Large intestine (tissue), 12 donors: ENCODE measurements at places on chromosomes 3 and 15.

DNA sequence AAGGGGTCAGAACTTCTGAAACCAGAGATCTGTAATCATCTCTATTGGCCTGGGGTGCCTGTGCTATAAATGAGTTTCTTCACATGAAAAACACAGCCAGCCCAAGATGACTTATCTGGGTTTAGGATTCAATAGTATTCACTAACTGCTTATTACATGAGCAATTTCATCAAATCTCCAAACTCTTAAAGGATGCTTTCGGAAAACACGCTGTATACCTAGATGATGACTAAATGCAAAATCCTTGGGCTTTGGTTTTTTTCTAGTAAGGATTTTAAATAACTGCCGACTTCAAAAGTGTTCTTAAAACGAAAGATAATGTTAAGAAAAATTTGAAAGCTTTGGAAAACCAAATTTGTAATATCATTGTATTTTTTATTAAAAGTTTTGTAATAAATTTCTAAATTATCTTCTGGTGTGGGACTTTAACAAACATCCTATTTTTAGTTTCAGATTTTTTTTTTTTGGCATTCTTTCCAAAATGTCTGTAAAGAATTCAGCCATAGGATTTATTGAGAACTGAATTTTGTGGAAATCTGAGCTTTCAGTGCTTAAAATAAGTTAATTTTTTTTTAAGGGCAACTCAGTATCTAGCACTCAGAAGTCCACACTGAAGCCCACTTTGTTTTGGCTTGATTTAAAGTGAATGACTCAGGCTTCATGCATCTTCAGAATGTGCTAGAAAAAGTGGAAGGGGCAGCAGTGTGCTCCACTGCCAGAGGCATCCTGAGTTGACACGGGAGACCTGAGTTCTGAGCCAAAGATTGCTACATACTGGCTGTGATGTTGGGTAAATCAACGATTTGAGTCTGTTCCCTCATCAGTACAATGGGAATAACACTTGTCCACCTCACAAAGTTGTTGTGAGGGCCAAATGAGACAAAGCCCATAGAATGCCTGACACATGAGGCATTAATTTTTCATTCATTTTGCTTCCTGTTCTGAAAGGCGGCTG lies 18.7 kb downstream of the TMEM43 start:
- DNase-seq = no peak

DNA sequence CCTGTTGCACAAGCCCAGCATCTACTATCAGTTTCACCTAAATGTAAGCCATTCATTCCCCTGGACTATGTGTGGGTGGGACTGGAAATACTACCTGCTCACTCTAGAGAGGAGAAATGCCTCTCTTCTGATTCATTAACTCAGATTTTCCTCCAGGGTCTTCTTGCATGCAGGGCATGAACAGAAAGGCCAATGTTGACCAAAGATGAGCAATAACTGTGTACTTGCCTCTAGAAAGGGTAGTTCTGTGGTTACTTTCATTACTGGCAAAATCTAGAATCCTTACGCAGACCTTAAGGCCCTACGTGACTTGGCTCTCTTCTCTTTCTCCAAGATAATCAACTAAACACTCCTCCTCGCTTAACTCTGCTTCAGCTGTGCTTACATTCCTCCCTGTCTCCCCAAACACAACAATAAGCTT lies 81.4 kb upstream of the PSMD6 start:
- peak; percentile 35 for DNase-seq

- DNase-seq = no peak
Measured at GRCh38 chr3:135581806-135582205, 383.7 kb upstream of the PPP2R3A start.

DNA sequence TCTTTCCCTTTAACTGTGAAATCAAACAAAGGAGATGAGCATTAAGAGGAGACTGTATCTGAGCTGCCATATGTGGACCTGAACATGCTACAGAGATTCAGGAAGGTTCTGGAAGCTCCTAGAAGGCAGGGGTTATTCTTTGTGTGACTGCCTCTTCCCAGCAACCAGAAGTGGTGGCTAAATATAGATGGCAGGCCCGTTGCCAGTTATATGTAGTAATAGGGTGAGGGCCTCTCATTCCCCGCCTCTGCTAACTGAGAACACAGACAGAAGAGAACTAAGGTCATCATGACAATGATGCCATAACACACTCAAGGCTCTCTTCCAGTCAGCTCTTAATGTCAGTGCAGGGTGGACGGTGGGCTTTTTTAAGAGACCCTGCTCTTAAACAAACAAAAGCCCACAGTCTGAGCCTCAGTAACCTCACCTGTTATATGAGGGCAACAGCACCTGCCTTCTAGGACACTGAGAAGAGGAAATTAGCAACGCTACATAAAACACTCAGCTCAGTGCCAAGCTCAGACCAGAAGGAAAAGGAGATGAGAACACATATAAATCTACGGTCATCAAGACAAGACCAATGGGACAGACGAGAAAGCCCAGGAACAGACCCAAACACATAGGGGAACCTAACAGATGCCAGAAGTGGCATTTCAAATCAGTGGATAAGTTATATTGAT lies 22.3 kb downstream of the CFAP92 start:
- no peak for DNase-seq

DNA sequence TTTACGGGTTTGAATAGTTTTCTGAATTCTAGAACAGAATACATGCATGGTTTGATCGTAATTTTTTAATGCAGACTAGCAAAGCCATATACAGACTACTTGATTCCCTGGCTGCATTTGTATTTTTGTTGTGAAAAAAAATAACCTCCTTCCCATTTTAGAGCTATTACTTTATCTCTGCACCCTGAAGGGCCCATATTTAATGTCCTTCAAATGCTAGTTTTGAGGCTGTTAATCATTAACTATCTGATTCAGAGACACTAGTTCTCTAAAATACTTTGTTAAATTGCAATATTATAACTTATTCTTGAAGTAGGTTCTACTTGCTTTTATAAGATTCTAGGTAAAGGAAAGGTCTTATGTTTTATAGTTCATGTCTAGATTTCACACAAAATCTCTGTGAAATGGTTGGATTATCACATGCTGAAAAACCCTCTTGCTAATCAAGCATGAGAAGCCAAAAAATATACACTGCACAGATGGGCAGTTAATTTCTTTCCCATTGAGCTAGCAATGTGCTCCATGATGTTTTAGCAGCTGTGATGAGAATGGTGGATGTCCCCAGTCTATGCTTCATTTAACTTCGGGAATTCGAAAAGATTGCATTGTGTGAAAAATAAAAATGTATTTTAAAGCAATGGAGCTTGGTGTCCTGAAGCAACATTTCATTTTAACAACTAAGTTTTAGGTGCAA lies 634.0 kb upstream of the BCHE start:
- DNase-seq = no peak

DNA sequence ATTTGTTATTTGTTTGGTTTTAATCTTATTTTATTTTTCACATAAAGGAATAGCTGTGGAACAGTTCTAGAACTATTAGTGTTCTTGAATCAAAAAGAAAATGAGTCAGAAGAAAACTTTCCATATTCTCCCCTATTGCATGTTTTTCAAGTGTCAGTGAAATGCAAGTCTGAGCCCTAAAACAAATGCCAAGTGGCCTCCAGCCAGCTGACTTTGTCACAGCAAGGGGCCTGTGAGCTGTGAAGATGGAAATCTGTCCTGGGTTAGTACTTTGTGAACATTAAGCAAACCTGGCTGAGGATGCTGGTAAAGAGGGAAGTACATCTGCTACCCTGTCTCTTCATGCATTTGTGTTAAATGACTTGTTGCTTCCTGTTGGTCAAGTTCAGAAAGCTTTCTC lies 14.2 kb downstream of the LRRC49 start:
- no peak for DNase-seq

- DNase-seq = no peak
Measured at GRCh38 chr15:74616996-74617395, 1.4 kb downstream of the CLK3 start.

- DNase-seq = no peak
Measured at GRCh38 chr15:92014281-92015030, 160.9 kb downstream of the SLCO3A1 start.

DNA sequence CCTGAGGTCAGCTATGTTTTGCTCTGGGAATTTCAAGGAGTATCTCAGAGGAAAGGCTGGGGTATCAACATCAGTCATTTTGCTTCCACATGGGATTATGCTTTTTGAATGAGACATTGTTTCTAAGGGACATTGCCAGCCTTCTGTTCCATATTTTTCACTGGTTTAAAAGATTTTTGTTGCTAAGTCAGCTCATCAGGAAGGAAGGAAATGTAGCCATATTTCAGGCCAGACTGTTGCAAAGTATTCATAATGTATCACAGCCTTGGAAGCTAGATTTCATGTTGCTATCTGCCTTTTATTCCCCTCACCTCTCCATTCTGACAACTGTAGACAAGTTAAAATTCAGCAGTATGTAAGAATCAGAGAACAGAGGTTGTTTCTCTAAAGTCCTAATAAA lies 61.0 kb upstream of the CHRM5 start:
- no peak for DNase-seq

DNA sequence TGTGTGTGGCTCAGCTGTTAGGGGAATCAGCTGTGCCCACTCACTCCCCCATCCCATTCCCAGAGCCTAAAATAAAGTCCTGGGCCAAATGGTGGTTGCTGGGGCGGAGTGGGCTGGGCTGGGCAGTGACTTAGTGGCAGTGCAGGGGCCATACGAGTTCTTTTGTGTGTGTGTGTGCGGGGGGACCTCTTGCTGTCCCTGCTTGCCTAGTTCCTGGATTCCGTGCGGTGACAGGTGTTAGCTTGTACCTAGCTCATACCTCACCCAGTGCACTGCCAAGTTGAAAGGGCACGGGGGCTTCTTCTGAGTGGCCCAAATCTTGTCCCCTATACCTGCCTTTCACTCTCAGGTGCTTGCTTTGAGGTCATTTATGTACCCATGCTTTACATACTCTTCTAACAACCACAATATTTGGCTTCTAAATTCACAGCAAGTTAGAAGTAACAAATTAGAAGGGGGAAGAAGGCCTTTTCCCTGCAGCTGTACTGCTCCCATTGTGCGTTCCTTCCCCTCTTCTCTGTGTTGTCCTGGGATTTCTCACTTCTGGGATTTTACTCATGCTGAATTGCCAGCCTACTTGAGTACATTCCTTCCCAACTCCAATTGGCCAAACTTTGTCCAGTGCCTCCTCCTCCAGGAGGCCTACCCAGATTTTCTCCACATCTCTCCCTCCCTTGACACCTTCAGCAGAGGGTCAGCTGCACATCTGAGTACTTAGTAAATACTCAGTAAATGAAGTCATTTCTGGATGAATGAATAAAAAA lies 66.3 kb upstream of the POLG start:
- no peak for DNase-seq

DNA sequence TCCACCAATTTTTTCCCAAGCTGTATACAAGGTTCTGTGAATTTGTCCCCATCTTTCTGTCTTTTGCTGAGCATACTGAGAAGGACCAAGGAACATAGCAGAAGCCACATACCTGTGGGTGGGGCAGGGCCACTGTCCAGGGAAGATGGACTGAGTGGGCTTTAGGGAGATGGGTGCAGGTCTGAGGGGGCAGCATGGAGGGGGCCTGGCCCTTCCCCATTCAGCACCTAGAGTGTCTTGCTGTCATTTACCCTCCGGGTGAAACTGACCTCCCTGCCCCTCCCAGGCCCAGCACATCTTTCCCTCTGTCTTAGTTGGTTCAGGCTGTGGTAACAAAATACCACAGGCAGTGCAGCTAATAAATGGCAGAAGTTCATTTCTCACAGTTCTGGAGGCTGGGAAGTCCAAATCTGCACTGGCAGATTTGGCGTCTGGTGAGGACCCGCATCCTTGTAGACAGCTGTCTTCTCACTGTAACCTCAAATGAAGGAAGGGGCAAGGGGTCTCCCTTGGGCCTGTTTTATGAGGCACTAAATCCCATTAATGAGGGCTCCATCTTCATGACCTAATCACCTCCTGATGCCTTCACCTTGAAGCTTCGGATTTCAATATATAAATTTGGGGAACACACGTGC lies 180.0 kb upstream of the SMAD3 start:
- no peak for DNase-seq

DNA sequence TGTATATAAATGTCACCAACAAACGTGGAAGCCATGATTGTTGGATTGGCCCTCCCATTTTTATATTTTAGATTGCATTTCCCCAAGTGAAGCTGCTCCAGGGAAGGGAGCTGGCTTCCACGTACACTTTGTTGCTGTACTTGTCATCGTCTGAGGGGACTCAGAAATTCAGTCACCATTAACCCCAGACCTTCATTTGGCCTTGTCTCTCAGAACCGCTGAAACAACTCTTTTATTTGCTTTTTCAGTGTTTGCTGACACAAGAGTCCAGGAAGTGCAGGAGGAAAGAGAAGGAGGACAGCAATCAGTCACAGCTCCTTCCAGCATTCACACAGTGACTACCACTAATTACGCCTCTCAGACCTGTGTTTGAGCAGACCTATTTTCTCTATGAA lies 276.5 kb downstream of the TBL1XR1 start:
- peak; percentile 25 for DNase-seq

DNA sequence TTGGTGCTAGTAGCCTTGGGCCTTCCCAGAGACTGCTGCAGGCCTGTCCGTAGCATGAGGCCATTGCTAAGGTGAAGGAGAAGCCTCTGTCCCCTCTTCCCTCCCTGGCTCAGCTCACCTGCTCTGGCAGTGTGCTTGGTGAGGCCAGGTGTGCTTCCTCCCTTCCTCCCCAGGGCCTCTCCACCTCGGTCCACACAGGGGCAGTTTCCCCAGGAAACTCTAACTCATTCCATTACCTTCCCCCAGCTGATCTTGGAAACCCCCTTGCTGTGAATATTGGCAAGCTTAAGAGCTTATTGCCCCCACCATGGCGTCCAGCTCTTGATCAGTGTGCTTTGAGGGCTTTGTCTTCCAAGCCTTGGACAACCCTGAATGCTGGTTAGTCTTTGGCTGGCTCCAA lies 52.7 kb downstream of the ZNF445 start:
- no peak for DNase-seq

DNA sequence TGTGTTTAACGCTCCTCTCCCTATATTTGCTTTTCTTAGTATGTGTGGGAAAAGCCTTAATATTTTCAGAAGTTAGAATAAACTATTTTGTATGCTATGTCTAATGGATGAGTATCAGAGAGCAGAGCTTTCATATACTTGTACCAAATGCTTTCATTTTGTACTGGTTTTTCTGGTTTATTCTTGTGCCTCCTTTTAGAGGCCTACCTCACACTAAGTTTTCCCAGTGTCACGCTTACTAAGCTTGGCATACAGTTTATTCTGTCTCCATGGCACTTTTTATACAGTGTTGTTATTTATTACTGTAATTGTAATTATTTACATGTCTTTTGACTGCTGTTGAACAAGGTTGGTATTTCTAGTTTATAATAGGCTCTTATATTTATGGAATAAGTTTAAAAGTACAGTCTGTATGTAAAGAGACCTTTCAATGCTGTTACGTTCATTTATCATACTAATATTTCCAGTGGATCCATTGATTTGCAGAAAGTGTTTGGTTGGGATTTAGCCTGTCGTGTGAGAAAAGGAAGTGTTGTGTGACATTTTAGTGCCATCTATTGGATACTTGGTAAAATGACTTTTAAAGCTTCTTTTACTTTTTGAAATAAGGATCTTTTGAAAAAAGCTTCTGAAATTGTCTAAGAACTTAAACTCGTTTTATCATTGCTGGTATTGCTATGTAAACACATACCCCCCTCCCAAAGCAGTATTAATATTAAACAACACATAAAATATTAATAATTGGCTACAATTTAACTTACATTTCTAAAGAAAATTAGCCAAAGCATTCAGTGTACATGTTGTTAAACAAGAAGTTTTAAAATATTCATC lies 5.2 kb upstream of the EBLN2 start:
- peak; percentile 22 for DNase-seq

- DNase-seq = no peak
Measured at GRCh38 chr15:69758291-69758771, 305.7 kb downstream of the RPLP1 start.

- peak; percentile 28 for DNase-seq
Measured at GRCh38 chr3:46565607-46566039, 479 bp downstream of the LRRC2 start.

GRCh38 chr15:77753281-77753873 lies 120.7 kb upstream of the LINGO1 start:
- DNase-seq = no peak
